Activated T-helper 1 cell treated with anti-CD3 and anti-CD28 coated beads, Interleukin-12 subunit alpha, Interleukin-12 subunit beta, Interleukin-2, Interleukin-4 antibody, amounts not matched to agents 30 ng/mL and 10 ng/mL and 1 ng/mL, durations not matched to agents 14 hours and 24 hours and 36 hours (primary cell): ENCODE measurements at places on chromosomes 3 and 15.

- DNase-seq = no peak
Observed at GRCh38 chr3:68891280-68891943, 40.9 kb downstream of the TAFA4 start.

GRCh38 chr3:184632551-184633236, 71.1 kb downstream of the EPHB3 start:
- no peak for DNase-seq

DNA sequence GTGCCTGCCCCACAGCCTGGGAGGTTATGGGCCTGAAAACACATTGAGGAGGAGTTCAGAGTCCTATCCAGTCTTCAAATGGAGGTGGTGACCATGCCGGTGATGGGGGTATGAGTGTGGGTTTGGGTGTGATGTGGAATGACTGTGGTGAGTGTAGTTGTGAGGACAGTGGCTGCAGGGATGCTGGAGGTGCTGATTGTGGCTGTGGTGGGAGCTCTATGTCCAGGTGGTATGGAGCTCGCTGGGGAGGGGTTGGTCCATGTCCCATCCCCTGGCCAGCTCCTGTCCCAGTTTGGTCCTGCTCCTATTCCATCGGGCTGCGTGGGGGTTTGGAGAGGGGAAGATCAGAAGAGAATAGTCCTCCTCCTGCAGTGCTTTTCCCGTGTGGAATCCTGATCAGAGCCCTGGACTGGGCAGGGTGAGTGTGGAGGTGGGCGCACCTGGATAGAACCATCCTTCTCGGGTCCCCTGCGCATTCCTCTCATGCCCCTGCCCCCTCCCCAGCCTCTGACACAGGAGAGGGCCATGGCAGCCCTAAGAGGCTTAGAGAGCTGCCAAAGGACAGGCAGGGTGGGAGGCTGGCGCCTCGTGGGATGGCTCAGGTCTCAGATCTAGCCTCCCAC, 23.0 kb upstream of the GOLGA6C start:
- DNase-seq = no peak

DNA sequence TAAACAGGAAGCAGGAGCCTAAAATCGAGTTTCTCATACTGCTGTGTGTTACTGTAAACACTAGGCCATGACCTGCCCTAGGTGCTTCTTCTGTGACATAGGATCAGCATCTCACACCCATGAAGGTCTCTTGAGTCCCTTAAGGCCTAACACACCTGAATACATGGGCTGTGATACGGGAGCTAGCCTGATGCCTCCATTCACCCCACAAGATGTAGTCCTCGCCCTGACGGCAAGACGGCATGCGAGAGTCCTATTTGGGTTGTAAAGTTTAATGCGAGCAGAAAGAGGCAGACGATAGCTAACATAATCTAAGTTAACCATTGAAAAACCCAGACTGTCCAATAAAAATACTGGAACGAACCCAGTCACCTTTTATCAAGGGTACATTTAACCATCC, 241.1 kb upstream of the ICE2 start:
- DNase-seq = no peak

DNA sequence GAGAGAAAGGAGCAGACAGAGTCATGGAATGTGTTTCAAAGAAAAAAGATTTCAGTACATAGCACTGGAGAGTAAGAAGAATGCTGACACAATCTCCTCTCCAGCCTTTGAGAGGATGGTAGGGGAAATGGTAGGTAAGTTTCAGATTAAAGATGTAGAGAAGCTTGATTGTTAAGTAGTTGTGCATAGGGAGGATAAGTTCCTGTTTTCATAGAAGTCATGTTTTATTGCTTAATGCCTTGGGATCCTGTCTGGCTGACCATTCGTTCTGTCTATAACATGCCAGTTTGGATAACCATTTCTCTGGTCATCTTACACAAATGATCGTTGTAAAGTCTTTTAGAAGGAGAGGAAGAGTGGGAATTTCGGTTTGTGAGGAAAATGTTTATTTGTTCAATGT, 95.7 kb upstream of the IGSF10 start:
- no peak for DNase-seq

- no peak for DNase-seq
Observed at GRCh38 chr3:13706886-13707285, 158.0 kb downstream of the FBLN2 start.

DNA sequence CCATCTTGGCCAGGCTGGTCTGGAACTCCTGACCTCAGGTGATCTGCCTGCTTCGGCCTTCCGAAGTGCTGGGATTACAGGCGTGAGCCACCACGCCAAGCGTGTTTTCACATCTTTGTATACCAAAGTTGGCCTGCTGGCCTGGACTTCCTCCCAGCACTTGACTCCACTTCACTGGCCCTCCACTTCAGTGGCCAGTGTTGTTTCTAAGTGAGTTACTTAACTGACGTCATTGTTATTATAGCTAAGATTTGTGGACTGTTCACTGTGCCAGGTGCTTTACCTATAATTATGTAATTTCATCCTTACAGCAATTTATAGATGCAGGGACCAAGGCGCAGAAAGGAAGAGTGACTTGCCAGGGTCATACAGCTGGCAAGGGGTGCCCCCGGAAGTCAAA, 52.0 kb downstream of the HRH1 start:
- no peak for DNase-seq

GRCh38 chr3:64244011-64244942, 19.0 kb upstream of the PRICKLE2 start:
- DNase-seq = no peak

DNA sequence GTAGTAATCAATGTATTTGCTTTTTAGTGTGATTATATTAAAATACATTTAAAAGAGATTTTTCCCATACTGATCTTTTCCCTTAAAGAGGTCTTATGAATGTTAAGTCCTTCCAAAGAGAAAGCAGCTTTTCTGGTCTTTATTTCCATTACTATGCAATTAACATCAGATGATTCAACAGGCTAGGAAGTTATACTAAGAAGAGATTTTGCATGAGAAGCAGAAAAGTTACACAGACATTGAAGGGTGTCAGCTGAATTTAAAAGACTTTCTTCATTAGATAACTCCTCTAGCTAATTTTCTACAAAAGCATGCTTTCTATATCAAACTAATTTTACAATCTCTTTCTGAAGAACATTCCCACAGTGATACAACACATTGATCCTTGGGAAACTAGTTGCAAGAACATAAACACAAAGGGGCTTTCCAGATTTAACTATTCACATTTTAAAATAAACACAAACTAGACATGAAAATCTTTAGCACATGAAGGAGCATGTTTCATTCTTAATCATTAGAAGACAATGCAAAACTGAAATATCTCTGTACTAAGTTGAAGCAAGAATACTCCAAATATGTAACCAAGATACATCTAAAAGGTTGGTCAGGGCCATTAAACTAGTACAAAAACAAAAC, 965.8 kb downstream of the ROBO1 start:
- no peak for DNase-seq

GRCh38 chr3:45665101-45665572, 24.1 kb upstream of the SACM1L start:
- peak; percentile 34 for DNase-seq

- DNase-seq = no peak
Observed at GRCh38 chr15:98801234-98801561, 152.9 kb downstream of the IGF1R start.

DNA sequence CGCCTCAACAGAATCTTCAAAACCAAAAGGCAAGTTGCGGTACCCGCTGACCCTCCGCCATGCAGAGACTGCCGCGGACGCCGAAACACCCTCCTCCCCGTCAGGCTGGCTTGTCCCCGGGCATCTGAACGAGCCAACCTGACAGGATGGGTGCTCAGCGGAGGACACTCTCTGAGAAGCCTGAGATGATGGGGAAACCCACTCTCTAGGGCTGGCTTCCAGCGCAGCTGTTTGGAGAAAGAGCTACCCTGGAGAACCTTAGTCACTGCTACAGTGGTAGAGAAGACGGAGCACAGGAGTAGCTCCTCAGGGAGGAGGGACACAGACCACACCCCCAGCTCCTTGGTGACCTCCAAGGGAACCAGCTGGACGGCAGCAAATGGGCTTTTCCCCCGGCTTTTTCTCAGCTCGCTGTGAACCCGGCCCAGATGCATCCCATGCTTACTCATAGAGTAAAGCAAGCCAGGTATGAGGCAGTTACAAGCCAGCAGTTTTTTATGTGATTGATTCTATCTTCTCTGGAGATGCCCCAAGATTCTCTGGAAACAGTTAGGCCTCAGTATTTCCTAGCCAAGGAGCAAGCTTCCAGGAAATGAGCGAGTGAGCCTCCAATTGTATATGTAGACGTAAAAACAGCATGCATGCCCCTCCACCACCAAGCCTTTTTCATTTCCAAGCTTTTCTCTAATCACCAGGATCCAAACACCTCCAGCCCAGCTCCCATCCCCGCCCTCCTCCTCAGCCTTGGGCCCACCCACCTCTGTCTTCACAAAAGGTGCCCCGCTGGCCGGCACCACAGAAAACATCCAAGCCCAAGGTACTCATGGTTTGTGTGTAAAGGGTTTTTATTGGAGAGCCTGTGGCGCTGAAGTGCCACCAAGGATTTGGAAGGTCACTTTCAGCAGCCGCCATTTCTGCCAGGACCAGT, 38.7 kb downstream of the FAM174B start:
- DNase-seq = no peak

DNA sequence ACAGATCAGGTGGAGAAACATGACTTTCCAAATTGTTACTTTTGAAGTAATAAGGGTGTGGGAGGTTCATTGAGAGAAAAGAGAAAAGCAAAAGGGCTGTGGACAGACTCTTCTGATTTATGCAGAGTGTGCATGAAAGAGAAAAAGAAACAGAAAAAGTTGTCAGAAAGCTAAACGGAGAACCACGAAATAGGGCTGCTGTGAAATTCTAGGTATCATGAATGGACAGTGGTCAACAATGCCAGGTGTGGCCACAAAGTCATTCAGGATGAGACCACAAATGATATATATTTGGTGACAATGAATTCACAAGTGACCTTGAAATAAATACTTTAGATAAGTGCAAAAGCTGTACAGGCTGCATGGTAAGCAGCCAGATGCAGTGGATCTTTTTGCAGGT, 170.1 kb downstream of the IL5RA start:
- no peak for DNase-seq

- DNase-seq = no peak
Observed at GRCh38 chr3:9179826-9180763, 69.4 kb downstream of the SRGAP3 start.

DNA sequence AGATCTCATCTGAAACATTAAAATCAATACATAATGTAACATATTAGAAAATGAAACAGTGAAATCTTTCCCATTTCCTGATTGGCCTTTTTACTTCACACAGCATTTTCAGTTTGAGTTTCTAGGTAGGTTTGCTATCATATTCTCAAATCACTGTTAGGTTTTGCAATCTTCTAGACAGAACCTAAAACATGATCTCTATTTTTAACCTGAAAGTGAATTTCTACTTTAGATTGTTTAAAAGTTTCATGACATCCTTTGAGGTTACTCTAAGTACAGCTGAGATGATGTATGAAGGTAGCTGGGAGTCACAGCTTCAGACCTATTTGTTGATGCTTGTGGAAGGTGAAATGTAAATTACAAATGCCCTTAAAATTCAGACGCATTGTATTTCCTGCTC, 118.4 kb upstream of the GPR149 start:
- DNase-seq = no peak

GRCh38 chr3:139491027-139491700, 14.8 kb upstream of the RBP2 start:
- no peak for DNase-seq

DNA sequence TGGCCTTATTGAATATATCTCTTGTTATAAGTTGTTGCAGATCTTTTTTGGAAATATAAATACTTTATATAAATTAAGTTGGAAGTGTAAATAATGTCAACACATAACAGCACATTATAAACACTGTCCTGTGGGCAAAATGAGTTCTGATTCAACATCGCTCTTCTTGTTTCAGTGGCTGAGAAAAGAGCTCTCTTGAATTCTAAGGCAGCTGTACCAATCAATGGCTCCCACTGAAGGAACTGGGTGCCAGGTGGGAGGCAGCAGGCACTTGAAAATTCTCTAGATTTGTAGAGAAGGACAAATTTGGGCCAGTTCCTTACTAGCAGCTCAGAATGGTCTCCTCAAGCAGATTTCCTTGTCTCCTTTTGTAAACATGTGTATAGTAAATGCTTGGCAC, 45.6 kb downstream of the CHST2 start:
- DNase-seq = no peak

DNA sequence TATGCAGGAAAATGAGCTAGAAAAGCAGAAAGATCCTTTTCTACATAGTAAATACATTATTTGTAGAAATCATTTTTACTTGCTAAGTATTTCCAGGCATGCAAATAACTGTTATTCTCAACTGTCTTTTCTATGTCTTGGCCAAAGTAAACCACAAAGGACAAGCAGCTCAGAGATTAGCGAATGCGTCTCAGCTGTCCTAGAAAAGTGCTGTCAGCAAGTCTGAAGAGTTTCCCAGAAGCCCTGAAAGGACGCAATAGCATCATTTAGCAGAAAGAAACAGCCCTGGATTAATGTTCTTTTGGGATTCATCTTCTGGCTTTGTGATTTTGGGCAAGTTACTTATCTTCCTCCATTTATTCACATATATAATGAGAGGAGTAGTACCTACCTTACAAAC, 100.3 kb downstream of the ZIC1 start:
- DNase-seq = no peak

- no peak for DNase-seq
Observed at GRCh38 chr15:63876085-63876662, 42.4 kb upstream of the HERC1 start.

- DNase-seq = no peak
Observed at GRCh38 chr15:62357431-62357830, 192.3 kb upstream of the C2CD4B start.

- DNase-seq = no peak
Observed at GRCh38 chr3:196754091-196754981, 14.7 kb downstream of the PAK2 start.

- DNase-seq = no peak
Observed at GRCh38 chr3:24683090-24683489, 188.4 kb upstream of the THRB start.

- no peak for DNase-seq
Observed at GRCh38 chr3:22536541-22536940, 666.6 kb upstream of the UBE2E2 start.

GRCh38 chr3:105868431-105868741, 426 bp downstream of the CBLB start:
- DNase-seq = peak; percentile 25

DNA sequence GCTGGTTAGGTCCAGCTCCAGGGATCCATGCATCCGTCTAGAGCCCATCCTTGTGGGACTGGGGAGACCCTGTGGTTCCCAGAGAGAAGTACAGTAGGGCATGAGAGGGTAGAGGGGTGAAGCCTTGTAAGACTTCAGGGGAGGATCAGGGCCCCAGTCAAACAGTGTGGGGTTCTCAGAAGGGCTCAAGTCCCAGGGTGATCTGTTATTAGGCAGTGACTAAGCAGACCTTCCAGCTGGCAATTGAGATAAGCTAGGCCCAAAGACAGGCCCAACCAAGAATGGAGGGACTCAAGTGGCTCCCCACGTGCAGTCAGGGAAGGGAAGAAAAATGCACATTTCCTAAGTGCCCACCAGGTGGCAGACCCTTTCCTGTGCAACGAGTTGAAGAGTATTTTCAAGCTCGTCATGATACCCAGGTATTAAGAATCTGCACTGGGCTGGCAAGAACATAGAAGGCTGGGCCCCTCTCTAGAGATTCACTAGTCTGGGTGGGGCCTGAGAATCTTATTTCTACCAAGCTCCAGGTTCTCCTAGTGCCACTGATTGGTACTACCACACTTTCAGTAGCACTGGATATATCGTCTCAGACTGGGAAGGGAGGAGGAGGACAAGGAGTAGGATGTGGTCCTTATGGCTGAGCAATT, 240.8 kb downstream of the NR1D2 start:
- DNase-seq = peak; percentile 2

GRCh38 chr3:11560746-11561145, 83.0 kb downstream of the VGLL4 start:
- no peak for DNase-seq
